Amygdala (tissue), 56 donors: ENCODE measurements at places on chromosomes 12 and 14.
A peak's percentile ranks its signal among the peaks of the same experiment; 100 is the strongest.

- DNase-seq: no peak
Measured at GRCh38 chr14:38012056-38012455, 195.6 kb upstream of the SSTR1 start.

GRCh38 chr12:48216785-48217184, 13.7 kb upstream of the OR10AD1 start:
- no peak for DNase-seq

- DNase-seq: no peak
Measured at GRCh38 chr12:94041850-94042249, 106.5 kb upstream of the PLXNC1 start.

DNA sequence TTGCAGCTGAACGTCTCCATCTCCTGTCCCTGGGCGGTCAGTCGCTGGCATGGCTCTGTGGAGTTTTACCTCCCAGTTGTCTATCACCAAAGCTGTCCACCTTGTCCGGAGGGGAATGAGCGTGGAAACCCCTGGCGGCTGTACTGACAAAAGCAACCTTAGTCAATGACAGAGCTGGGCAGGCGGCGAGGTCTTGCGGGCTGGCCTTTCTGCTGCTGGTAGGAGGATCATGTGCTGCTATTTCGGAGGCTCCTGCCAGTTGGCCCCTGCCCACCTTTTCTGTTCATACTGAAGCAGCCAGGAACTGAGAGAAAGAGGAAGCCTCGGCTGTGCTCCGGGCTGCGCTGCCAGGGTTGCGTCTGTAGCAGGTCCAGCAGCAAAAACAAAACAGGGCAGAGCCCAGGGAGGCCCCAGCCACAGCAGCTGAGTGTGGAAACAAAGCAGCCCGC, 57.7 kb downstream of the HMGA2 start:
- peak; percentile 11 for DNase-seq

- DNase-seq: no peak
Measured at GRCh38 chr12:112527501-112527900, 108.8 kb downstream of the PTPN11 start.

GRCh38 chr14:93941293-93941910, 14.3 kb downstream of the FAM181A start:
- DNase-seq: no peak

- DNase-seq: no peak
Measured at GRCh38 chr14:62162998-62163589, 400.9 kb downstream of the SNAPC1 start.

DNA sequence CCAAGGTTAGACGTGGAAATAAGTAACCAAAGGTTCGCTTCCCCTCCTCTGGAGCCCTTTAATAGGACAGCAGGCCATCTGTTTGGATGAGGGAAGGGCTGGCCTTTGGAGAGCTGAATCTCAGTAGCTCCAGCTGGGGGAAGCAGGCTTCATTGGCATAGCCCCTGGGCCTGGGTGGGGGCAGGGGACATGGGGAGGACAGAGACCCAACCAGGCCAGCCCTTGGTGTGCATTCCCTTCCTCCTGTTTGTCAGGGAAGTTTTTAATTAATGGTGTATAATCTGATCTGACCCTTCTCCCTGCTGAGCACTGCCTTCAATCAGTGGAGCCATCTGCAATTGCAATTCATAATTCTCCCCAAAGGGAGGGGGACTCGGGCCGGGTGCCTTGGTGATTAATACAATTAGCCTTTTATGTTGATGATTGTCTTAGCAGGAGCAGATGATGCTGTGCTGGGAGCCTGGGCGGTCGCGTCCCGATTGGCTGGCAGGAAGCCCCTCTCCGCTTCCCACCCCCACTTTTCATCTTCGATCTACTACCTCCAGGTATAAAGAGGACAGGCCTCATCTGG, 6.4 kb downstream of the AQP6 start:
- DNase-seq: peak; percentile 73

- no peak for DNase-seq
Measured at GRCh38 chr14:38824706-38825105, 278.3 kb downstream of the SEC23A start.

GRCh38 chr14:62079038-62079437, 316.8 kb downstream of the SNAPC1 start:
- no peak for DNase-seq
